Transverse colon (tissue), 4 donors: ENCODE measurements at places on chromosomes 16 and 17.
A peak's percentile ranks its signal among the peaks of the same experiment; 100 is the strongest.

DNA sequence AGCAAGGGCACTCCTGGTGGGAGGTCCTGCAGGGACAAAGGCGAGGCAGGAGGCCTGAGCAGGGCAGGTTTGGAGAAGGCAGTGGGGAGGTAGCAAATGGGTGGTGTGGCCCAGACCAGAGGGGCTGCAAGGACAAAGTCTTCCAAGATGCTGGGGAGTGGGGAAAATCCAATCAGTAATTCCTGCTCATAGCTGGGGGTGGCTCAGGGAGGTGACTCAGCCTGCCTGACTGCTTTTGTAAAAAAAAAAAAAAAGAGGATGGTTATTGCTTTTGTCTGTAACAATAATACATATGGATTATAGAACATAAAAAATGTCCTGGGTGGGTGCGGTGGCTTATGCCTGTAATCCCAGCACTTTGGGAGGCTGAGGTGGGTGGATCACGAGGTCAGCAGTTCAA, 5.2 kb downstream of the IL34 start:
- DNase-seq = no peak

DNA sequence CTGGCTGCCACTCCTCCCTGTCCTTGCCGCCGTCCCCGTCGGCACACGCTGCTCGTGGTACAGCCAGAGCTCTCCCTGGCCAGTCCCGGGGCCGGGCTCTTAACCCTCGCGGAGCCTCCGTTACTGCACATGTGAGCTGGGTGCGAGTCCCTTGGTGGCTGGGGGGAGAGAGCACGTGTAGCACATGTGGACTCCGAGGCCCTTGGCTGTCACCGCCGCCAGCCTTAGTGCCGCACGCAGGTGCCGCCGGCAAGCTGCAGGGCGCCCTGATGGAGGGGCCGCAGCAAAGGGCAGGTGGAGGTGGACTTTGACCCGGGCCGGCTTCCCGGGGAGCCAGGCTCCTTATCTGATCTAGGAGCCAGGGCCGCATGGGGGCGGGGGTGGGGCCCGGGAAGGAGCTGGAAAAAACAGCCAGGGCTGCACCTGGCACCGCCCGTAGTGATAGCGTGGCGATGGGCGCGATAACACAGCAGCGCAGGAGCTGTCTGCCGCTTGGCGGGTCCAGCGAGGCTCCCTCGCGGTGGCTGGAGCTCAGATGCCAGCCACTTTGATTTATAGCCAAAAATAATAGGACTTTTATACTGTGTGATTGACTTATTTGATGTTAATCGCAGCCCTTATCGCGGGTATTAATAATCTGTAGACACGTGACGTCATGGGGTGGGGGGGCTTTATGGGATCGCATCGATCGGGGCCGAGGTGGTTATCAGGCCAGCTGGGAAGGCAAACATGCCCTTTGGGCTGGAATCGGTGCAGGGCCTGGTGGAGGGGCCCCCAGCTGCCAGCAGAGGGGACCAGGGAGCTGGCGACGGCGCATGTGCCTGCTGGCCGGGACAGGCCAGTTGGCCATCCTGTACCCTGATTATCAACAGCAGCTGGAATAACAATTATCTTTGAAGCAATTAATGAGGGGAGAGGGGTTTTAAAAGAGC, 35.1 kb downstream of the ZFPM1 start:
- DNase-seq = peak; percentile 92

DNA sequence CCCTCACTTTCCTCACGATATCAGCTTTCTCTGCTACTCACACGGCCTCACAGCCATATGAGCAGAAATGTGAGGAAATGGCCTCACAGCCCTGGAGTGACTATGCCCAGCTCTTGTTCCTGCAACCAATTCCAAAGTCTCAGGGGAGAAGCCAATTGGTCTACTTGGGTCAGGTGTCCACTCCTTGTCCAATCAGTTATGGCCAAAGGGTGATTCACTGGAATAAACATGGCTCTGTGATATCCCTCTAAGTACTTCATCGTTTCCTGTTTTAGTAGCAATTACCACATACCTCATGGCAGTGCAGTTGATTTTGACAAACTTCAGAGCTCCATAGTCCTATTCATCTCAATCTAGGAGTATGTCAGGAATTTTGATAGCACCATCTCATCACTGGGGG, 195.4 kb downstream of the KATNIP start:
- DNase-seq = no peak

DNA sequence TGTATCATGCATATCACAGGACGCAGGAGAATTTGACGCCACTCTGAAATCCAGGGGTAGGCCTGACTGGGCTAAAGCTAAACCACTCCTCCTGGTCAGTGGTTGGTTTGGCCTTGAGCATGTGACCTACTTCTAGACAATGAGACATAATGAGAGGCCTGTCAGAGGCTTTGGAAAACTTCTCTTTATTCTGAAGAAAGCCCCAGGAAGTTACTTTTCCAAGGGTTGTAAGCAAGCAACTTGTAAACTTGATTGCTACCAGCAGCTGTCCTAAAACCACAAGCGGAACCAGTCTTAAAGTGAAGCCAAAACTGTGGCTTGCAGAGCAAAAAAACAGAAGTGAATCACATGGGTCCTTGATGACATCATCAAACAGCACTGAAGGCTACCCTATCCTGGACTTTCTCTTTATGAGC, 138.2 kb upstream of the COX10 start:
- DNase-seq = peak; percentile 12

GRCh38 chr16:14003074-14003570, 68.0 kb upstream of the MRTFB start:
- DNase-seq = peak; percentile 29

DNA sequence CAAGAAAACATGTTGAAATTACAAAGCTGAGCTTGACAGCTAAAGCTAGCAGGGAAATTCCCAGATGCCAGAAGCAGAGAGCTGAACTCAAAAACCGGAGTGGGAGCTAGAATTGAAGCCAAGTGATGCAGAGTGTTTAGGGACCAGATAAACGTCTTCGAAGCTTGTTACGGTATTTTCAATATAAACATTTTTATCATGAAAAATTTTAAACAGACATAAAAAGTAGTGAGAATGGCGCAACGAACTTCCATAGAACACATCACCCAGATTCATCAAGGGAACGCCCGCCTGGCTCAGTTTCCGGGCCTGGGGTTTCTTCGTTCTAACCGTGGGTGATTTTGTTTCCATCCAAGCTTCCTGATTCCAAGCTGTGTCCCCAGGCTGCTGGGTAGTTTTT, 18.1 kb downstream of the SPNS2 start:
- no peak for DNase-seq

DNA sequence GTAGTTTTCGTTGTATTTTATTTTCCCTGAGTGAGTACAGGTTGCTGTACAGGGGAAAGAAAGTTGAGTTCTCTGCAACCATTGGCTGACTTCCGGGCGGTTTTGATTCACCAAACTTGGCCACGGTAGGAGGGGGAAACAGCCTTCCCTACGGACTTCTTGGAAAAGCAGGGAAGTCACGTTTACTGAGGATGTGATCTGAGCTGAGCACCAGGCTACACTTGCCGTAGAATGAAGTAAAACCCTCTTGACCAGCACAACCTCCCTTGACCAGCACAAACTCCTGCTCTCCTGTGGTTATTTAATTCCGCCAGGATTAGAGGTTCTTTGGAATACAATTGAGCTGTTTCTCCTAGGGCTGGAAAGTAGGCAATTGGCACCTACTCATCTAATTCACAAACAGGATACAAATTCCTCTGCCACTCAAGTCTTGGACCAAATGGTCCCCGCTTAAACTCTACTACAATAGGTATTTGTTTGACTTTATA, 242.0 kb upstream of the RBFOX1 start:
- DNase-seq = no peak

- no peak for DNase-seq
These were observed 84.8 kb downstream of the GLG1 start for GRCh38 chr16:74522160-74522559.

GRCh38 chr16:61366006-61366405, 670.2 kb downstream of the CDH8 start:
- DNase-seq = no peak

DNA sequence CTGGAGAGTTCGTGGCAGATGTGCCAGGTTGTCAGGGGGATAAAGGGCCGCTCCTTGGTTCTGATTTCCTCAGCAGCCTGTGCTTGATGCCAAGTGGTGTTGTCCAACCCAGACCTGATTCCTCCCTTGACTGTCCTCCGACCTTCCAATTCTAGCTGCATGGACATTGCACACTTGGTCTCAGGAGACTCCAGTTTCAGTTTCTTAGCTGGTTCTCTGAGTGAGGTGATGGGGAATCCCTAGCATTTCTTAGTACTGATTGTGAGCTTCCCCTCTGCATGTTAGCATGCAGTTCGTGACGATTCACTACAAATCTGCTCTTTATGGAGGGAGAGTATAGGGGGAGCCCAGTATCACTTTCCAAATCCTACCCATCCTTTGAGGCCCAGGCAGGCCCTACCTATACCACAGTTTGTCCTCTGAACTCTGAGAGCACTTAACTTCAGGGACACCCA, 12.4 kb upstream of the CCR7 start:
- DNase-seq = no peak

- DNase-seq = no peak
These were observed 6.1 kb downstream of the CAMKK1 start for GRCh38 chr17:3886776-3887175.

DNA sequence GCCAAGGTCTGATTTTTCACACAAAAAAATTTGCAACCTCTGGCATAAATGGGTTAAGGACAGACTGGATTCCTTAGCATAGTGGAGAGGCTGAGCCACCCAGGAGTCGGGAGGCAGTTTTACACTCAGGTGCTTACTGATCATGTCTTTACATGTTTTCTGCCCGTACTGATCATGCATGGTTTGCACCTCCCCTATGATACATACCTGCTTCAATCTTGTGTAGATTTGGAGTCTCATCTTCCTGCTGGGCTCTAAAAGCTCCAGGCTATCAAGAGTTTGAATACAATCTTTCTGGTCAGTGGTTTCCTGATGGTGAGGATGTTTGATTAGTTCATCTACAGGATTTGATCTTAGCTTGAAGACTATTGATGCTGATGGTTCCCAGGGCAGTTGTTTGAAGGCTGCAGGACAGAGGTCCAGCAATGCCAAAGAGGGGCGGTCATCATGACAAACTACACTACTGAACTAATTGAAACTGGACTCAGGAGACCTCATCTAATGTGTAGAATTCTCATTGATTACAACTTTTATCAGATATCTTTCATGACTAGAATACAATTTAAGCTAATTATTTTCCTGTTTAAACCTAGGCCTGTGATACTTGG, 6.9 kb downstream of the C1QBP start:
- DNase-seq = no peak

- no peak for DNase-seq
These were observed 24.8 kb downstream of the FLYWCH1 start for GRCh38 chr16:2936436-2937011.
